Suprapubic skin (tissue), 4 donors: ENCODE measurements at places on chromosomes 2 and 18. TPM values are rescaled to one million over a fixed set of nuclear protein-coding genes. Genes with fewer than 3 reads are reported as not detected.

The PRKAG3 gene
- total RNA-seq, result not detected

The MROH2A gene
- total RNA-seq, result not detected

The CEP68 gene
- total RNA-seq, result 21.0 TPM

The GPR148 gene
- not detected for total RNA-seq

The SCN1A gene
- not detected for total RNA-seq

The C2orf72 gene
- total RNA-seq, result 9.0 TPM

The TSPYL6 gene
- total RNA-seq, result not detected

The OSGEPL1 gene
- total RNA-seq, result 7.9 TPM

The ERBB4 gene
- total RNA-seq, result 0.95 TPM

The PLGLB1 gene
- total RNA-seq, result 6.7 TPM

The ADD2 gene
- total RNA-seq, result 1.4 TPM

The KIF3C gene
- total RNA-seq, result 3.2 TPM

The DYNAP gene
- not detected for total RNA-seq

The RAB17 gene
- total RNA-seq, result 3.3 TPM

The GRP gene
- not detected for total RNA-seq

The TFPI gene
- 13.7 TPM for total RNA-seq

The ASB18 gene
- total RNA-seq, result 0.13 TPM

The CHRNG gene
- total RNA-seq, result not detected

The MMADHC gene
- total RNA-seq, result 46.9 TPM

The PCGF1 gene
- total RNA-seq, result 22.4 TPM
